A549 treated with CORT108297 at 1 μM for 4 hours (cell line): ENCODE measurements at places on chromosomes 1 and 21. TPM values are rescaled to one million over a fixed set of nuclear protein-coding genes. Genes with fewer than 3 reads are reported as not detected.

LRRC8B gene
- total RNA-seq, result 3.9 to 6.2 TPM (median 4.6 TPM) in 5 replicates

AMY2A gene
- not detected in 5 replicates for total RNA-seq

DNASE2B gene
- total RNA-seq, result not detected in 5 replicates

OR2T27 gene
- not detected in 5 replicates for total RNA-seq

KRTAP13-4 gene
- not detected in 5 replicates for total RNA-seq

EDARADD gene
- 3.2 to 3.4 TPM (median 3.3 TPM) in 5 replicates for total RNA-seq

SAMD11 gene
- total RNA-seq, result 16.5 to 38.7 TPM (median 35.5 TPM) in 5 replicates

MROH7 gene
- total RNA-seq, result not detected in 5 replicates

BCL2L15 gene
- total RNA-seq, result 0.44 to 1.2 TPM (median 0.58 TPM) in 5 replicates

LCE2D gene
- total RNA-seq, result not detected in 5 replicates

RPE65 gene
- total RNA-seq, result not detected in 5 replicates

PROX1 gene
- total RNA-seq, result 0.03 to 0.12 TPM (median 0.03 TPM) in 5 replicates

RNF186 gene
- not detected in 5 replicates for total RNA-seq

RGSL1 gene
- not detected in 5 replicates for total RNA-seq

NFIA gene
- total RNA-seq, result 4.1 to 6.0 TPM (median 5.3 TPM) in 5 replicates

ADAMTS1 gene
- 0.07 to 0.19 TPM (median 0.17 TPM) in 5 replicates for total RNA-seq

PRAMEF26 gene
- not detected in 5 replicates for total RNA-seq

SPTA1 gene
- total RNA-seq, result not detected in 5 replicates

HCRTR1 gene
- total RNA-seq, result 0.04 TPM in 1 of 5 replicates, not detected in the others

SERTAD4 gene
- 0.67 to 0.92 TPM (median 0.78 TPM) in 5 replicates for total RNA-seq
